ENCODE measurements at places on chromosomes 11 and 22. TPM values are rescaled to one million over a fixed set of nuclear protein-coding genes. Genes with fewer than 3 reads are reported as not detected.

Gene CASP12
- total RNA-seq = not detected

Gene CABP7
- 14.6 TPM for total RNA-seq

Gene SLC22A9
- not detected for total RNA-seq

Gene CYTH4
- not detected for total RNA-seq

Gene PSMC3
- 112 TPM for total RNA-seq

All from glutamatergic neuron (in vitro differentiated cells).